Activated naive CD8-positive, alpha-beta T cell treated with anti-CD3 and anti-CD28 coated beads, Interleukin-2, amount 10 ng/mL, durations not matched to agents 7 days and 5 days (primary cell): ENCODE measurements at places on chromosomes 12 and 14.
A peak's percentile ranks its signal among the peaks of the same experiment; 100 is the strongest.

DNA sequence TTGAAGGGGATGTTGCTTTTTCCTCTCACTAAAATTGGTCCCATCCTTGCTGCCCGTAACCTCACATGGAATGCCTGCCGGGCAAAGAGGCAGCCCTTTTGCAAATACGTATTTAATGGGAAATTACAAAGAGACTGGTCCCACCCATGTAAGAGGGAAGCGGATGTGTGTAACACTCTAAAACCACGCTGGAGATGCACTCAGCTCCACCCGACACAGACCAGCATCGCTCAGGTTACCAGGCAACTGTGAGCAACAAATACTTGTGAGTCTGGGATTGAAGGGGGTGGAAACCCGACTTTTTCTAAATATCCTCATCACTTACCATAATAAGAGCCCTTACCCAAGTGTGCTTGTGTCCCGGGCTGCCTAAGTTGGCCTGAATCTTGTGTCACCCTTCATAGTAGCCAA, 47.7 kb downstream of the ELK3 start:
- no peak for DNase-seq

DNA sequence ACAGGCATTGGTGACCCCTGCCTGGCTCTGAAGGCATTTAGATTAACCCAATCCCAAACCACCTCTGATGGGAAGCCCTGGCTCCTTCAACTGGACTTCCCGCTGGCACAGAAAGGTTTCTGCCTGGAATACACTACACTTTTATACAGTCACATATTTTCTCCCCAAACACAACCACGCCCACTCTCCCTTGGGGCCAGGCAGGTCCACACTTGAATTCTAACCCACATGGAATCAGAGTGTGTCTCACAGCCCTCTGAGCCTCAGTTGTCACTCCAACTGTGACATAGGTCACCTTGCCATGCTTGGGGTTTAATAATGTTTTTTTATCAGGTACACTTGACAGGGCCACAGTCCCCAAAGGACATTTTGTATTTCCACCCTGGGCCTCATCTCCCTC, 368.6 kb downstream of the BCL11B start:
- DNase-seq, result no peak

DNA sequence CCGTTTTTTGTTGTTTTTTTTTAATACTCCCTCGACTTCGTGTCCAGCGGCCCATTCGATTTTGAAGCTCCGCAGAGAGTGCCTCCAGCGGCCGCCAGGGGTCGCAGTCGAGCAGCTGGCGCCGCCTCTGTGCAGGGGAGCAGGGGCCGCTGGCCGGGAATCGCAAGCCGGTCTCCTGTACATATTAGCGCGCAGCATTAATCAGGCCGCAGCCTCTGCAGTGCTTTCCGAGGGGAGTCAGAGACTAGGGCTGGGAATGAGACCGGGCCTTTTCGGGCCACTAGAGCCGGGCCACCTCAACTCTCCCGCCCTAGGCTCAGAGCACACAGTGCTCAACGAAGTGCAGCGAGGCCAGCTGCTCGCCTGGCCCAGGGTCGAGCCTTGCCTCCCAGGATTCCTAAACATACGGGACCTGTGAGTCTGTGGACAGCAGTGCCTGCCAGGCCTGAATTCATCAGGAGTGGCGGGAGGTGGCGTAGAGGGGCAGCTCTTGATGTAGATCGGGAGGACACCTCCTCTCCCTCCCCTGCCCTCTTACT, 81.8 kb downstream of the EMP1 start:
- DNase-seq, result peak; percentile 78

- DNase-seq, result no peak
Observed at GRCh38 chr12:121326996-121327674, 25.1 kb downstream of the ANAPC5 start.

- no peak for DNase-seq
Observed at GRCh38 chr12:12882288-12882687, 9.1 kb upstream of the GPRC5A start.

GRCh38 chr12:42260518-42260917, 22.5 kb upstream of the YAF2 start:
- no peak for DNase-seq
